GM12892 (cell line): ENCODE measurements at places on chromosomes 6 and 20.

DNA sequence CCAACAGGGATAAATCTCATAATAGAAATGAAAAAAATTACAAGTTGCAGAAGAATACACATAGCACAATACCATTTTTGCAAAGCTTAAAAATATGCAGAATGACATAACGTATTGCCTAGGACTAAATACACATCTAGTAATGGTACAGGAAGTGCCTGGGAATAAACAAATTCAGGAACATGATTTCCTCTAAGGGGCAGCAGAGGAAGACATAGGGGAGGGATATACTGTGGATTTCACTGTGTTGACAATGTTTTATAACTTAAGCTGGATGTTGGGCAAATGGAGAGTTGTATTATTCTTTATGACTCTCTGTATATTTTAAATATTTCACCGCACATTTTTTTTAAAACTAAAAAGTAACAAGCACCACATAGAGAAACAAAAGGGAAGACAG, 5.6 kb upstream of the GLO1 start:
- no peak for DNase-seq

- no peak for DNase-seq
Measured at GRCh38 chr6:34389034-34389433, 3.4 kb downstream of the NUDT3 start.

DNA sequence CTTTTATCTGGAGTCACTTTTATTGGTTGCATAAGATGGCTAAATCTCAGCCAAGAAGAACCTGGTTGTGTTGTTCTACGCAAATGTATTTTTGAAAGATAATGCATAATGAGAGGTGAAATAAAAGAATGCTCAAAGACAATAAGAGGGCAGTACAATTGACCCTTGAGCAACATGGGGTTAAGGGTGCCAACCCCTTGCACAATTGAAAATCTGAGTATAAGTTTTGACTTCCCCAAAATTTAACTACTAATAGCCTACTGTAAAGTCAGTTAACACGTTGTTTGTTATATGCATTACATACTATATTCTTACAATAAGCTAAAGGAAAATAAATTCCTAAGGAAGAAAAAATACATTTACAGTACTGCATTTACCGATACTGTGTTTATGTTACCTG, 5.9 kb downstream of the RNF146 start:
- no peak for DNase-seq

GRCh38 chr6:34246563-34247391, 2.0 kb downstream of the SMIM29 start:
- peak; percentile 50 for DNase-seq

- DNase-seq = no peak
Measured at GRCh38 chr20:34941226-34941625, 14.4 kb downstream of the GSS start.

DNA sequence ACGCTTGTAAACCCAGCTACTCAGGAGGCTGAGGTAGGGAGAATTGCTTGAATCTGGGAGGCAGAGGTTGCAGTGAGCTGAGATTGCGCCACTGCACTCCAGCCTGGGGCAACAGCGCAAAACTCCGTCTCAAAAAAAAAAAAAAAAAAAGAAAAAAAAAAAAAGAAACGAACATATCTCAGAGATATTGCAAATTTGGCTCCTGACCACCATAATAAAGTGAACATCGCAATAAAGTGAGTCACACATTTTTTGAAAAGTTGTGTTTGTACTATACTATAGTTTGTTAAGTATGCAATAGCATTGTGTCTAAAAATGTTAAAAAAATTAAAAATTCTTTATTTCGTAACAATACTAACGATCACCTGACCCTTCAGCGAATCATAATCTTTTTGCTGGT, 13.3 kb downstream of the RSPH9 start:
- DNase-seq = no peak

GRCh38 chr6:39310542-39310941, 3.7 kb downstream of the KCNK17 start:
- no peak for DNase-seq

DNA sequence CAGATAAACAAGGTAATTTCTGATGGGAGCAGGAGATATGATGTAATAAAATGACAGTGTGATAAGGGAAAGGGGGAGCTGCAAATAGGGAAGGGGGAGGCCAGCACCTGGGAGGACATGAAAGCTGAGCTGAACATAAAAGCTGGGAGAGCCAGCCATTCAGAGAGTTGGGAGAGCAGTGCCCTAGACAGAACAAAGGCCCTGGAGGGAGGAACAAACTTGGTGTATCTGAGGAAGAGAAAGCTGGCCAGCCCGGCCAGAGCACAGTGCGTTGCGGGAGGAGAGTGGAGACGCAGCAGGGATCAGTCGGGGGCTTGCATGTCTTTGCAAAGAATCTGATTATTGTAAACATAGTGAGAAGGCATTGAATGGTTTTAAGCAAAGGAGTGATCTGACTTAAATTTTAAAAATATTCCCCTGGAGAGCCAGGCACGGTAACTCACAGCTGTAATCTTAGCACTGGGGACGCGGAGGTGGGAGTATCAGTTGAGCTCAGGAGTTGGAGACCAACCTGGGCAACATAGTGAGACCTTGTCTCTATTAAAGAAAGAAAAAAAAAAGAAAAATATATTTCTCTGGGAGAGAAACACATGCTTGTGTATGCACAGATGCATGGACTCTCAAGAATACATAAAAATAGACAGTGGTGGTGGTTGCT, 318.2 kb downstream of the ZFAND3 start:
- DNase-seq = no peak

- DNase-seq = no peak
Measured at GRCh38 chr20:42609618-42610017, 580.1 kb downstream of the PTPRT start.

DNA sequence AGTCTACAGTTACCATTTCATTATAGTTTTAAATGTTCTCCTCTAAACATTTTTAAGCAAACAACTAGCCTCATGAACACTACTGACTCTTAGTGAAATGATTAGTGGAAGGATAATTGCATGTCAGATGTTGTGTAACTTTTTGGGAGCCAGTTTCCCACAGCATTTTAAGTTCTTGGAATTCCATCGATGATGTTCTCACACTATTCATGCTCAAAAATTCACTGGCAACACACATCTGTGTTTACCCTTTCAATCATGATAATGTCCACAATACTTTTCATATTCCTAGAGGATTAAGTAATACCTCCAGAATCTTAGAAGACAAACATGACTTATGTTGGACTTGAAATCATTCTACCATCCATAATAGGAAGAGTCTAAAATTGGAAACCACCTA, 678.1 kb upstream of the ID4 start:
- no peak for DNase-seq

DNA sequence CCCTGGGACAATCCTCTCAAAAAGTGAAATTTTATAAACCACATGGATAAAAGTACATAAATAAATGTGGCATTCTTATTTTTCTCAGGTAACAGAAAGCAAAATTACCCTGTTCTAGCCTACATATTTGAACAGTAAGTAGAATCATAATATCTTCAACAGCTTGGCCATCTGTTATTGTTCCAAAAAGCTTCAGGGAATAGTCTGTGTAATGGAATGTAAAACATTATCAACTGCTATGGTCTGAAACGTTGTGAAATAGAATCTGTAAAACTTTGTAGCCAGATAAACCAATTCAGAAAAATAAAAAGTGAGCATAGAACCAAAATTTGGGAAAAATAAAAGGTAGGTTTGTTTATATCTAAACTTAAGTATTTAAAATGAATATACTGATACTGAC, 114.7 kb downstream of the THEMIS start:
- no peak for DNase-seq

DNA sequence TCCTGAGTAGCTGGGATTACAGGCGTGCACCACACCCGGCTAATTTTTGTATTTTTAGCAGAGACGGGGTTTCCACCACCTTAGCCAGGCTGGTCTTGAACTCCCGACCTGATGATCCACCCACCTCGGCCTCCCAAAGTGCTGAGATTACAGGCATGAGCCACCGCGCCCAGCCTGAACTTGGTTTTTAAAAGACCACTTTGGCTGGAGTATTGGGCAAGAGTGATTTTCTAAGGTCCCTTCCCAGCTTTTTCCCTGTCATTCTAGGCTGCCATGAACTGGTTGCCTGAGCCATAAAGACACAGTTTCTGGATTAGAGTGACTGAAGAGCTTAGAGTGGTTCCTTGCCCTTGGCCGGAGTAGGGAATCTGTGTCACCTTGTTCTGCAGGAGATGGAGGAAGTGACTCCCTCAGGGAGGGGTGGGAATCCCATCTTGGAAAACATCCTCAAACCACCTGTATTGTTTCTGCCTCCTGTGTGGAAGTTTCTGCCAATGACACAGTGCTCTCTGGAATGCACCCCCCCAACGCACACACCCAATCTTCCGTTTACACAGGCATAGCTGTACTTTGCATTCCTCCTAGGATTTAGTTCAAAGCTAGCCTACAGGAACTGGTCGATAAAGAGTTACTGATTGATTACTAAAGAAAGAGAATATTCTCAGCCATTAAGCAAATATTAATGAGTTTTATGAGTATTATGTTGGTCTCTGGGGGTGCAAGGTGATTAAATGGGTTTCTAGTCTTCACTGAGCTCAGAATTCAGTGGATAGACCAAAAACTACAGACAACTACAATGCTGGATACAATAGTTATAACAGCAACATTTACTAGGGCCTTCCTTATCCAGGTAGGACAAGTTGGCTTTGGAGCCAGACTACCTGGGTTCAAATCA, 18.2 kb downstream of the BCL2L1 start:
- DNase-seq = no peak

GRCh38 chr20:6492271-6493055, 275.0 kb upstream of the BMP2 start:
- DNase-seq = no peak

- DNase-seq = no peak
Measured at GRCh38 chr20:62056975-62057374, 8.7 kb downstream of the TAF4 start.

GRCh38 chr6:89843070-89843469, 13.4 kb downstream of the CASP8AP2 start:
- no peak for DNase-seq

- no peak for DNase-seq
Measured at GRCh38 chr20:56781108-56781739, 152.1 kb downstream of the TFAP2C start.

DNA sequence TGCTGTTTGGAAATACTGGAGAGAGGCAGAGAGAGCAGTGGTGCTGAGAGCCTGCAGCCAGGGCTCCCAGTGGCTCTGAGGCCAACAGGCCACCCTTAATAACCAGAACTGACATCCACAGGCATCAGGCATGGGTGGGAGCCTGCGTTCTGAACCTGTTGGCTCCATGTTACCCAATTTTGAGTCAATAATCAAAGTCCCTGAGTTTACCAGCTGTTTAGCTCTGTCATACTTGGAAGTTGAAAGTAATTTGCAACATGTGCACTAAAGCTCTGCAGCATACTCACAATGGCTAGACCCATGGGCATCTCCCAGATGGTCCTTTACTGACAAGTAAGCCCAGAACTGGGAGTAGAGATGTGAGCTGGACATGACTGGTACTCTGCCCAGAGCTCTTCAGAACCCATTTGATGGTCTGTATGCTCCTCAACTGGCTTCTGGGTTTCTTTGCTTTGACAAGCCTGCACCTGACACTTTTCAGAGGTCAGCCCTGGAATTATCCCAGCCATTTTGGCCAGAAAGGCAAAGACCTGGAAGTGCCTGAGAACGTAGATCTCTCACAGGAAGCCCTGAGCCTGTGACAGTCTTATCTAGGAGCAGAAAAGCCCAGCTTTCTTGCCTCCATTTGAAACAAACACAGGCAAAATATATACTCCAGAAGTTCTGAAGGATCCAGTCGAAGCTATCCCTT, 122.4 kb upstream of the CITED2 start:
- no peak for DNase-seq

DNA sequence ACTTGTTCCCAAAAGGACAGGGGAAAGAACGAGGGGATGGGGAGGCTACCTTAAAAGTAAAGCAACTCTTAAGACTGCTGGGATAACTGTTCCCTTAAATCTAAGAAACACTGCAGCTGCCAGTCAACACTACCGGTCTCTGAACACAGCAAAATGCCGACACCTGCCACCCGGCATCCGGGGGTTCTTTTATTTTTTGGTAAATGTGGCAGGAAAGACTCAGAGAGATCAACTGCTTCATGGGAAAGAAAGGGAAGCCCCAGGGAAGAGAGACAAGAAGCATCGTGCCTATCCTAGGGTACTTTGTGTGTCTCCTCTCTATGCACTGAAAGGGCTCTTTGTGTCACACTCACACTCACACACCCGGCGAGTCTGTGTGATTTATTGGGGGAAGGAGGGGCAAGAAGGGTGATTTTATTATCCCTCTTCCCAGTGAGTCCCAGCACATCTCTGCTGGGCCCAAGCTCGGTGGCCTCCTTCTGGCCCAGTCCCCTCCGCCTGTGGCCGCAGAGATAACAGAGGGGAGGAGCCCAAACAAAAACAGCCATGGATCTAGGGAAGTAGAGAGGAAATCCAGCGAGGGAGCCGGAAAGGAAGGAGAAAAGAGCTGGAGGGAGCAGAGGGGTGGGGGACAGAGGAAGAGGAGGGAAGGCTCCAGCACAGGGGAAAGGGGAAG, 1.4 kb downstream of the FYN start:
- no peak for DNase-seq

DNA sequence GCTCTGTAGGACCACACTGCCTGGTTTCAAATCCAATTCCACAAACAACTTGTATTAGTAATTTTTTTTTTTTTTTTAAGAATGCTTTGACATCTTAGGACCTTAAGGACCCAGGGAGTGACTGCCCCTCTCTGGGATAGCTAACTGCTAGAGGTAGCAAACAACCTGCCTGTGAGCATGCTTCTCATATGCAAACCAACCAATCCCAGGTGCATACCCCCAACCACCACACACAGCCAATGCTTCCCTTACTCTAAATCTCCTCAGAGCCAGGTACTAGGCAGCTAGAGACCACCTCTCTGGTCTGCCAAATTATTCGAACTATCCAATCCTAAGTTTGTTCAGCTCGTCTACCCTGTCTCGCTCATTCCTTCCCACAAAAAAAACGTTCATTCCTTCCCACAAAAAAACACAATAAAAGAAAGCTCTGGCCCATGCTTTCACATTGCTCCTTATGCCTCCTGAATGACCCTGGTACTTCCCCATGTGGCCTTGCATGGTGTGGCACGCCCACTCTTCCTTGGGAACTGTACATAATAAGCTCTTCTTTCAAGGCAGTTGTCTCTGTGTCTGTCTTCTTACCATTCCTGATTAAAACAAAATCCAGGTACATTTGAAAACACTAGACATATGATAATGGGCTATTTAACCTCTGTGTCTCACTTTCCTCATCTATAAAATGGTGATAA, 6.4 kb downstream of the SERAC1 start:
- DNase-seq = no peak

DNA sequence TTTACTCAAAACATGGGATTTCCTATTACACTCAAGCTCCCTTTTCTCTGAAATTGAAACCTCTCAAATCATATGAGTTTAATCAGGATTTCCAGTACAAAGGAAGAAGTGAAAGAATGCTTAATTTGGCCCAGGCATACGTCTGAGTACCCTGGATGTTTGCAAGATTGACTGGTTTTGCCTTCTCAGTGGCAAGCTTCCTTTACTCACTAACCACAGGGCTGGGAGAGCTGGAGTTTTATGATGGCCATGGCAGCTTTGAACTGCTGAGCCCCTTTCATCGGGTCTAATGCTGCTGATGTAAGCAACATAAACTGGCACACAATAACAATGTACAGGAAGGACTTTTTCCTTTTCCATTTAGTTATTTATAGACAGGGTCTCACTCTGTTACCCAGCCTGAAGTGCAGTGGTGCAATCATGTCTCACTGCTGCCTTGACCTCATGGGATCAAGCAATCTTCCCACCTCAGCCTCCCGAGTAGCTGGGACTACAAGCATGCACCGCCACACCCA, 194.8 kb downstream of the SLC35F1 start:
- no peak for DNase-seq

GRCh38 chr6:7899101-7899888, 11.3 kb downstream of the TXNDC5 start:
- DNase-seq = no peak
